ENCODE measurements at places on chromosomes 4 and X.

- no peak for DNase-seq
Measured at GRCh38 chr4:2886161-2886560, 42.5 kb downstream of the ADD1 start.

DNA sequence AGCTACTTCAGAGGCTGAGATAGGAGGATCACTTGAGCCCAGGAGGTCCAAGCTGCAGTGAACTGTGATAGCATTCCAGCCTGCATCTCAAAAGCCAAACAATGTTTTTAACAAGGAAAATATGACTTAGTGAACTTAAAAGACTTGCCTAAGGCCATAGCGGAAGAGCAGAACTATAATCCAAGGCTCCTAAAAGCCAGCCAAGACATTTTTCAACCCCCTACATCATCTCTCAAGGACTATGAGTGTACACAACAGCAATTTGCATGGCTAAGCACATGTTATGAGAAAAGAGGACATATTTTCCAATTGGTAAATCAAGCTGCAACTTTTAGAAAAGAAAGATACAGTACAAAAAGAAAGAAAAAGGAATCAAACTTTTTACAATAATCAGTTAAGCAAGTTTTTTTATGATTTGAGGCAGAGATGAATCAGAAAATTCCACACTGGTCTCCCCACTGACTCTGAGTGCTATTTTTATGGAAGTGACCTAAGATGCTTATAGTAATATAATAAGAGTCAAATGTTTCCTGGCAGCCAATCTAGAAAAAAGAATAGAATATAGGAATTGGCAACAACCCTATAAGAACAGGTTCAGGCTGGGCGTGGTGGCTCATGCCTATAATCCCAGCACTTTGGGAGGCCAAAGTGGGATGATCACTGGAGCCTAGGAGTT lies 9.8 kb upstream of the ACOT9 start:
- DNase-seq = no peak

DNA sequence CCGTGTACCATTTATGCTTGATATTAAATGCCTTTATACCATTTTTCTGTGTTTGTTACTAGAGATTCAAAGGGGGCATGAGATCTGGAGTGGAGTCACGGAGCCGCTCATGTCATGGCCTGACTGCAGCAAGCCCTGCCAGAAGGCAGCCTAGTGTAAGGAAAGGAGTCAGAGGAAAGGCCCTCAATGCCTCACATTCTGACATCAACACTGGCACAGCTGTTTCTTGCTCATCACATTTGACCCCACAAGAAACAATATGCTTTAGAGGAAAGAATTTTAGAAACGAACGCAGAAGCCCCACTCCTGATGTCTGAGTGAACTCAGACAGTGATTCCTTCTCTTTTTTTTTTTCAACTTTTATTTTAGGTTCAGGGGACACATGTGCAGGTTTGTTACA lies 322.4 kb upstream of the CPEB2 start:
- no peak for DNase-seq

- no peak for DNase-seq
Measured at GRCh38 chrX:107452581-107452980, 3.1 kb downstream of the FRMPD3 start.

DNA sequence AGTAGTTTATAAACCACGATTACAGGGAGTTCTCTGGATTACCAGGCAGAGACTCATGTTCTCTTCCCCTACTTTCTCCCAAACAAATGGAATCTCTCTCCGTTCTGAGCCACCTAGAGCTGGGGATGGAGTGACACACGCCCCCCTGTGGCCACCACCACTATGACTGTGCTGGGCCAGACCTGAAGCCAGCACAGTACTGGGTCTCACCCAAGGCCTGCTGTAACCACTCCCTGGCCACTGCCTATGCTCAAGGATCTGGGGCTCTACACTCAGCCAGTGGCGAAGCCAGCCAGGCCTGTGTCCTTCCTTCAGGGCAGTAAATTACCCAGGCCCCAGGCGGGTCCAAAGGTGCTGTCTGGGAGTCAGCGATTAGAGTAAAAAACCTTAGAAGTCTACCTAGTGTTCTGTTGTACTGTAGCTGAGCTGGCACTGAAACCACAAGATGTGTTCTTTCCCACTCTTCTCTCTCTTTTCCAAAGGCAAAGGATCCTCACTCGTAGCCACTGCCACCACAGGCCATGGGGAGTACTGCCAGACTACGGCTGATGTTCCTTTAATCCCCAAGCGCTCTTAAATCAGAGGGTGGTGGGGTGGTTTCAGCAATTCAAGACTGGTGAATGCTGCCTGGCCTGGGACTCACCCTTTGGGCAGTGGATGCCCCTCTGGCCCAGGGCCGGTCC lies 412.2 kb upstream of the ARX start:
- DNase-seq = no peak

DNA sequence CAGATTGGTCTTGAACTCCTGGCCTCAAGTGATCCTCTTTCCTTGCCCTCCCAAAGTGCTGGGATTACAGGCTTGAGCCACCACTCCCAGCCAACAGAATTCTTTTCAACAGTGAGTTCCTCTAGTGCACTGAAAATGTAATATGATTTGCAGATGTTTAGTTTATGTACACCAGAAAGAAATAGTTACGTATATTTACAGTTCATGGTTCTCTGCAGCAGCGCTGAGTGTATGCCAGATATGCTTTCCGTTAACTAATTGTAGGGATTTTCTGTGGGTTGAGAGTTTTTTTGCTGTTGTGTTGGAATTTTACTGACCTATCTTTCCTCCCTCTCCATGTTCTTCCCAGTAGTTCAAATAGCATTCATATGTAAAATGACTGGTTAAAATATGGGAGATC lies 44.0 kb downstream of the GAB1 start:
- no peak for DNase-seq

GRCh38 chr4:118086344-118086743 lies 52.1 kb downstream of the NDST3 start:
- DNase-seq = no peak
